ENCODE measurements at places on chromosomes 1 and 21.
A peak's percentile ranks its signal among the peaks of the same experiment; 100 is the strongest.

DNA sequence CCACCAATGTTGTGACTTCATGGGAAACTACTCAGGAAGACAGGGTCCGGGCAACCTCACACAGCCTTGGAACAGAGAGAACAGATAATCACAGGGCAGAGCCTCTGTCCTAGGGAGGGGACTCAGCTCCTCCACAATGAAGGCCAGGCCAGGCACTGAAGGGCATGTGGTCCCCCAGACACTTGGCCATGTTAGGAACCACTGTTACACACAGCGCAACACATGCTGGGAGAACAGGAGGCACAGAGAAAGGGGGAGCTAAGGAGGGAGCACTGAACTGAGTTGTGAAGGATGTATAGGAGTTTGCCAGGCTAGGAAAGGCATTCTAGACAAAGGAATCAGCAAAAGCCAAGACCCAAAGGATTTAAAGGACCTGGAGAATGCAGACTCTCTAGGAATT lies 127.6 kb downstream of the DMRTB1 start:
- no peak for DNase-seq

- no peak for DNase-seq
Observed at GRCh38 chr1:54575161-54575560, 27.1 kb downstream of the ACOT11 start.

DNA sequence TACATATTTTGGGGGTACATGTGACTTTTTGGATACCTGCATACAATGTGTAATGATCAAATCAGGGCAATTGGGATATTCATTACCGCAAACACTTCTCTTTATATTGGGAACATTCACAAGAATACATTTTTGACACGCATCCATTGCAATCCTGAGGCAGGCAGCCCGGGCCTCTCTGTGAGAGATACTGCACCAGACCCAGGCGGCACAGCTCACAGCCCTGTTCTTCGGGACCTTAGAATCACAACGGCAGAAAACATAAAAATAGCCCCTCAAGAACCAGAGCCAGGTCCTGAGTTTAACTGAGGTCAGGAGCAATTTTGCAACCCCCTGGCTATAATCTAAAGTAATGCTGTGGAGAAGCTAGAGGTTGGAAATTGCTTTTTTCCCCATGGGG lies 90.8 kb upstream of the PGBD5 start:
- DNase-seq = no peak

GRCh38 chr21:16305686-16306085 lies 575.9 kb downstream of the USP25 start:
- DNase-seq = no peak

GRCh38 chr1:24964811-24965570 lies 34.9 kb upstream of the RUNX3 start:
- DNase-seq = peak; percentile 78

DNA sequence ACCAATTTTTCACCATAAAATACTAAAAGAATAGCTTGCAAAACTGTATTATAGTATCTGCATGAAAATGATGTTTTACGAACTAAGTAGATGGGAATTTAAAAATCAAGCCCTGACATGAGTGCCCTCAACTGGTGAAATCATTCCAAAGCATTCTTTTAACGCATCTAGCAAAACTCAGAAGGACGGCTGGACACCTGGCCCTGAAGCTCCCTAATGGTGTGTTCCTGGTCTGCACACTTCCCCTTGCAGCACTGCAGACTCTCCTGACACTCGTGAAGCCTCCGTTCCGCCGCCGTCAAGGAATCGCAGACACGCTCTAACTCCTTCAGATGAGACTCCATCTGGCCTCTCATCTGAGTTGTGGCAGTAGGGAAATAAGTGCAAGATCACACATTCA lies 39.9 kb downstream of the ODF2L start:
- DNase-seq = no peak

DNA sequence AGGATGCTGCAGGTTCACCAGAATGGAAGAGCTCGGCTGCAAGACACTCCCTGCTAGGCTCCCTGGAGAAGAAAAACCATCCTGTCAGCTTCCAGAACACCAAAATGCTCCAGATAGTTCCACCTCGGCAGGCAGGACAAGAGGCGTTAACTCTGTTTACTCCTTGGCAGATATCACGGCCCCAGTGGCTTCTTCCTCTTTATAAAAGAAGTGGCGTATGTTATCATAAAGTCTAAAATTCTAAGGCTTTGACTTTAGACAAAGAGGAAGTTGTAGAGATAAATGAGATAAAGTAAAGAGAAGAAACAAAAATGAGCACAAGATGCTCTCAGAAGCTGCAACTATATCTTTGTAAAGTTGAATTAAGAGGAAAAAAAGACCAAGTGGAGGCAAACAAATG lies 24.3 kb upstream of the MTF1 start:
- no peak for DNase-seq

DNA sequence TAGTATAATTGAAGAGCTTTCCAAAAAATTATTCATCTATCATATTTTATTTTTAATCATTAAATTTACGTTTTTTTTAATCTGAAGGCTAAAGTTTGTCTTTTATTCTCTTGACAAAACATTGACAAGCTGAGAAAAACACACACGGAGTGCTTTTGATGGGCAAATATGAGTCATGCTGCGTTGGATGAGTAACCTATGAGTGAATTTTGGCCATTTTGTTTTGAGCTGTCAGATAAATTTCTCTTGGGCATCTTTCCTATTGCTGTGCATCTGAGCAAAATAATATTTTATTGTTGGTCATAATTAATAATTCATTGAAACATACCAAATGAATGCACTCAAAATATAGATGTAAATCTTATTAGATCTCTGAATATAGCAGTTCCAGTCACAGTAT lies 1144.1 kb upstream of the ADGRL2 start:
- DNase-seq = no peak

GRCh38 chr21:34011660-34012059 lies 61.7 kb upstream of the MRPS6 start:
- no peak for DNase-seq

GRCh38 chr1:228101994-228102790 lies 933 bp downstream of the C1orf35 start:
- DNase-seq = peak; percentile 61

DNA sequence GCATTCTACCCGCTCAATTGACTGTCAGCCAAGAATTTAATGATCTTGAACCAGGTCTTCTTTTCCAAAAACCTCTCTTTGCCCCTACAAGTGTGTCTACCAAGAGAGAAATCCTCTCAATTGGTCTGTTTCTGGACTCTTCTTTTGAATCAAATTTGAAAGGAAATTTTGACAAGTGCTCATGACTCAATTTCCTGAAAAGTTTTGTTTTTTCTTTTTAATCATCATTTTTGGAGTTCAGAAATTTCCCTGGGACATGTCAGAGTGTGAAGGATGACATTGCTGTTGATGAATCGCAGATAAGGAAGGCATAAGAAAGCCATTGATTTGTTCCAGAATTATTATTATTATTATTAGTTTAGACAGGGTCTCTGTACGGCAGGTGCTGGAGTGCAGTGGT lies 88.2 kb upstream of the AKT3 start:
- DNase-seq = no peak

- DNase-seq = no peak
Observed at GRCh38 chr1:101290119-101290921, 53.5 kb downstream of the S1PR1 start.

GRCh38 chr1:67201891-67202290 lies 35.6 kb downstream of the IL23R start:
- no peak for DNase-seq

DNA sequence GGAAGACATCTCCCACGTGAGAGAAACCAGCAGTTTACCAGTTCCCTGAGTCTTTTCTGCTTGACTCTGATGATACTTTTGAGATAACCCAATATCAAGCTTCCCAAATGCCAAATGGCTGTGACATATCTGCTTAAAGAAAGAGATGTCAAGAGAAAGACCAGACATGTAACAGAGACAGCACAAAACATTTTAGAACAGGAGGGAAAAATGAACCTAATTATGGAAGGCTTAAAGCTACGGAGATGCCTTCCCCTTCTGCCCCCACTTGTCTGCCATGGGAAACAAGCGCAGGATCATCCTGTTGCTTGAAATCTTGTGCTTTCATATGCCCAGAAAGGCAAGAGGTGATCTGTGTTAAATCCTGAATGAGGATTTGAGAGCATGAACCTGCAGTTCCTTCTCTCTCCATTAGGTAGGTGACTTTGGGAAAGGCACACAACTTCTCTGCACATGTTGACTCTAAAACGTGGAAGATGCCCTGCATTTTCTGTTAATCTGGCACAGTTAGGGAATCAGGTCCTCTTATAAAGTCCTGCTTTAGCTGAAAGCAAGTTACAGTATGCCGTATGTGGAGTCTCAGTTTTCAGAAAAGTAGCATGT lies 46.7 kb upstream of the MTR start:
- no peak for DNase-seq

DNA sequence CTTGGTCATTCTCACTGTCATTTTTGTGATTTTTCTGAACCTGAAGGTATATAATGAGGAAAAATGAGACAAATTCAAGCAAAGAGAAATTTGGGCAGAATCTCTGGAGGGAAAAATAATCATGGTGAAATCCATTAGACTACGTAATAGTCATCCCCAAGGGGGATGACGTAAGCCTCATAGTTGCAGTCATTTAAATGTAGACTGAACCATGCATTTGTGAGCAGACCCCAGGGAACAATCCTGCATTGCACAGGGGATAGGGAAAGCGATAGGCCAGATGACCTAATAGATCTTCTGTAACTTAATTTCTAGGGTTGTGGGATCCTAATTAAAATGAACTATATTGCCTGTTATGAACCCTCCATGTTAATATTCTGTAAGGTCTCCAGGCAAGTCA lies 167.4 kb upstream of the C1orf21 start:
- DNase-seq = no peak

DNA sequence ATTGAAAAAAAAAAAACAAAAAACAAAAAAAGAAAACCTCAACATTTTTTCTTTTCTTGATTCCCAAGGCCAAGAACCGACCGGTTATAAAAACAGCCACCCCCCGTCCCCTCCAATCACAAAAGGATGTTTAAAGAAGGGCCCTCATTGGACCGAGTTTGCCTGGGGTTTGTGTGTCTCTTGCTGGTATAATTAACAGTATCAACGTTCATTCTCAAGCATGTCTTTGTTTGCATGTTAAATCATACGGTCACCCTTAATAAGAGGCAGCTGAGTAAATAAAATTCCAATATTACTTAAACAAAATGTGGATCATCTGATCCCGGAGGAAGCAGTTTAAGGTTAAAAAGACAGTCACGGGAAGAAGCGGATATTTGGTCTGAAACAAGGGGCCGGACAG lies 201.1 kb downstream of the PRDM2 start:
- DNase-seq = no peak

DNA sequence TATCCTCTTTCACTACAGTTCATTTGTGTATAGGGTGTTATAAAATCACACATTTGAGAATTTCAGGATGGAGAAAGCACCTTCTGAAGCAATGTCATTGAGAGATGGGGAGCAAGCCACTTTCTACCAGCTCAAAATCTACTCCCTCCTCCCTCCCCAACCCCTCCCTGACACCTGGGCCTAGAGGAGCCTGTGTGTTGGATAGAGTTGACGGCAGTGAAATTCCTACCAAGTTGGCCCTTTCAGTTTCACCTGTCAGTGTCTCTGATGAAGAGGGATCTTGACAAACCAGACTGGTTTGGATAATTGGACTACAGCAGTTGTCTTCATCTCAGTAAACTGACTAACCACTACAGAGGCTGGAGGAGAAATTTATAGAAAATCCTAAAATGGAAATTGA lies 125.0 kb upstream of the HOOK1 start:
- DNase-seq = no peak

DNA sequence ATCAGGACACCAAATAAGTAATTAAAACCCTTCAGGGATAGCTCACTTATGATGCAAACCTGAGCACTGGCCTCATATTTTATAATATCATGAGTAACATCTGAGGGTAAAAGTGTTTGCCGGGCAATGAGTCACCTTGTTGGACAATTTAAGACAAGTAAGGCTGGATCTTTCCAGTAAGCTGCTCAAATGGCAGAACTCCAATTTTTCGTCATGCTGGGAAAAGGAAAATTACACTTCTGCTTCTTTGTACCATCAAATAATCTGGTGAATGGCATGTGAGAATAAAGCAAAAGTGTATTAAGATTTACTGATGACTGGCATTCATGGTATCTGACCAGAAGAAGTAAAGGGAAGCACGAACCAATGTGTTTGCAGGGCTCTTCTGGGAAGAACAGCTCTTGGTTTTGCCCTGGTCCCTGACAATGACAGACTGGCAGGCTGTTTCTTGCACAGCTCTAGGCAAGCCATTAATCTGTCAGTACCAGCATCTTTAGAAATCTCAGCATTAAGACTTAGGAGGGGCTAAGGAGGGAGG lies 392.2 kb downstream of the VAV3 start:
- no peak for DNase-seq

DNA sequence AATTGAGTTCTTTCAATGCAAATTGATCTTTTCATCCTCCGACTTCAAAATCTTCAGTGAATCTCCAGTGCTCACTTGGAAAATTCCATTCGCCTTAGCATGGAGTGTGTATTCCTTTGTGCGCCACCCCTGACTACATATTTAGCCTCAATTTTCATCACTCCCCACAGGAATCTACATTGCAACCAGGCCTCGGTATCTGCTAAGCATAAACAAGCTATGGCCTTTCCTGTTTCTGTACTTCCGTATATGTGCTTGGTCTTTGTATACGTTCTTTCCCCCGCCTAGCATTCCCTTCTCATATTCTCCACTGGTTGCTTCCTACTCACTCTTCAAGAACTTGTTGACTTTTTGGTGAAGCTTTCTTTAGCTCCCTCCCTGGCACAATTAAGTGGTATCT lies 470.8 kb downstream of the LMO4 start:
- DNase-seq = no peak

DNA sequence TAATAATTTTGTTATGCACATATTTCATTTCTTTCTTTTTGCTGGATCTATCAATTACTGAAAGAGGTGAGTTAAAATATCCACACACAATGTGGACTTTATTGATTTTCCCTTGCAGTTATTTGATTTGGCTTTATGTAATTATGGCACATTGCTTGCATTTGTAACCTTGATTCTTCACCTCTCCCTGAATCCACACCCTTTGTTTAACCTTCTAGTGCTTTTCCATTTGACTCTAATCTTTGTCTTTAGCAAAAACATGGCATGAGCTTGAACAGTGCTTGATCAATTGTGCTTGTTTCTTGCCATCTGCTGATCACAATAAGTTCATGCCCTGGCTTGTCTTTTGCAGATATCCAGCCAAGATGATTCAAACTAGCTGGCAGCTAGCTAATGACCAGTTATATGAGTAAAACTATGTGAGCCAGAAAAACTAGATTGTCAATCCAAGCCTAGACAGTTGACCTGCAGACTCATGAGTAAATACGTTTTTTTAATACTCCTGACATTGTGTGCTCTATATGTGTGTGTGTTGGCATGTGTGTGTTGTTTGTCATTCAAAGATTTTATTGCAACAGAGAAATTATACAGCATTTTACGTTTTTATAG lies 899.2 kb downstream of the NCAM2 start:
- no peak for DNase-seq

- no peak for DNase-seq
Observed at GRCh38 chr1:105419030-105419429, 1637.4 kb upstream of the PRMT6 start.

DNA sequence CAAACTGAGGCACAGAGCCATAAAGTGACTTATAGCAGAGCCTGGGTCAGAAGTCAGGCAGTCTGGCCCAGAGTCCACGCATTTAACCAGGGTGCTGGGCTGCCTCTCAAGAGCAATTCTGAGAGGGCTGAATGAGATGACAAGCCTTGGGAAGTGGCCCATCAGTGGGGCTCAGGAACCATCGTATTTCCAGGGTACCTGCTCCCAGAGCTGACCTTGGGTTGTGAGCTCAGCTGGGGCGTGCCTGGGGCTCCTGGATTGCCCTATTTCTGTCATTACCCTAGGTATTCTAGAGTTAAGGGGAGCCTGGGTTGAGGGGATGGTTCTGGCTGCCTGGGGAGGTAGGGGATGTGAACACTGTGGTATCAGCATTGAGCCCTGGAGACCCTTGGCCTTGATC lies 49.4 kb downstream of the LGR6 start:
- DNase-seq = no peak
